ENCODE measurements at places on chromosomes 5 and 9.

DNA sequence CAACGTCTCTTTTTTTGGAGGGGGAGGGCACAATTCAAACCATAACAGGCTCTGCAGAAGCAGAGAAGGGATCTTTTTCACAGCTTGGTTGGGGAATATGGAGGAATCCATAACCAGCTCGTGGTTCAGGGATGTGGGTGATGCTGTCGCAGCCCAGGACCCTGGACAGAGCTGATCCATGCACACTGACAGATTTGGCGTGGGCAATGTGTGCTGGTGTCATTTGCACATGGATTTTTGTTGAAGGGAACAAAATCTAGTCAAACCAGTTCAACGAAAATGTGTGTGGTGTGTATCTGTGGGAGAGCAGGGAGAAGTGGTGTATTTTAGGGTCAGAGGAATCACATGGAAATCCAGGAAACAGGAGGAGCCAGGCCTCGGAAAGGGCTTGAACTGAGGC lies 4.2 kb downstream of the DOCK2 start:
- no peaks in the 10 kb centered on the region for H3K36me3 ChIP-seq
- H3K4me1 ChIP-seq: no peaks in the 10 kb centered on the region
- no peak for DNase-seq
- H3K27ac ChIP-seq: no peak overlapping the region
- H3K4me3 ChIP-seq: no peak overlapping the region

- H3K36me3 ChIP-seq: no peaks in the 10 kb centered on the region
- H3K27me3 ChIP-seq: no peaks in the 10 kb centered on the region
- no peak for DNase-seq
- H3K27ac ChIP-seq: no peak overlapping the region
- no peaks in the 10 kb centered on the region for H3K4me1 ChIP-seq
Observed at GRCh38 chr5:29982457-29982856, 1211.0 kb upstream of the CDH6 start.

- no peak overlapping the region for H3K27ac ChIP-seq
- H3K4me3 ChIP-seq: no peak overlapping the region
- H3K36me3 ChIP-seq: no peaks in the 10 kb centered on the region
- DNase-seq: no peak
Observed at GRCh38 chr9:103649086-103649485, 445.0 kb upstream of the SMC2 start.

DNA sequence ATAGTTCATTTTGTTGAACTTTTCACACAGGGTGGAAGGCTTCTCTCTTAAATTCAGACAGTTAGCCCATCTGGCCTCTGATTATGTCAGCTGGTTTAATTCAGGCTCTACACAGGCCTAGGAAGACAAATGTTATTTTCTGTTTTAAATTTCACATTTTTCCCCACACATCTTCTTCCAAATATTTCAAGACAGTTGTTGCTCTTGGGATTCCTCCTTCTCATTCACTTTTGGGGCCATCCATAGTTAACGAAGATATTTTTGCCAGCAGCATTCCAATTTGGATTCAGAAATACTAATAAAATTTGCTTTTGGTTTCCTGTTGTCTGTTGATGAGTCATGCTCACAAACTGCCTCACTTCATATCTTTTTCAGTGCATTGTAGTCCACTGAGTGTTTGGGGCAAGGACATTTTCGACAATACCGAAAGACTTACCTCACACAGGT lies 475.4 kb downstream of the DMAC1 start:
- no peak overlapping the region for H3K4me3 ChIP-seq
- H3K27ac ChIP-seq: no peak overlapping the region
- no peaks in the 10 kb centered on the region for H3K4me1 ChIP-seq
- no peaks in the 10 kb centered on the region for H3K27me3 ChIP-seq

DNA sequence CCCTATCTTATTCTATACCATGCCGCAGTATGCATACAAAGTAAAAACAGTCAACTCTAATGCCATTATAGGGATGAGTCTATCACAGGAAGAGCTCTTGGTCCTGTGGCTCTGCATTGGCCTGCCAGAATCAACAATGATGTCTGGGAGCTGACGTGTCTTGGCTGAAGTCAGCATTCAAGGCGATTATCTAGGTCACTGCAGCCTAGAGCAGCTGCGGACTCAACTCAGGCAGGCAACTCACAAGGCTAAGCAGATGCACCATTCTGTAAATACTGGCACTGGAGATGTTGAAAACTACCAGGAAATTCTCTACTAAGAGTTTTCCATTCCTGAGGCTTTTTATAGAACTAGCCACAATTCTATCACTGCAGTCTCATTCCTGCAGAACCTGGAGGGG lies 13.3 kb downstream of the SPATA9 start:
- H3K27ac ChIP-seq: no peak overlapping the region
- H3K4me3 ChIP-seq: no peak overlapping the region
- H3K36me3 ChIP-seq: no peaks in the 10 kb centered on the region
- peaks cover 3% of the 10 kb centered on the region for H3K4me1 ChIP-seq
- no peaks in the 10 kb centered on the region for H3K27me3 ChIP-seq

GRCh38 chr5:35122819-35123218 lies 75.1 kb upstream of the AGXT2 start:
- DNase-seq: no peak
- no peaks in the 10 kb centered on the region for H3K4me1 ChIP-seq
- H3K27ac ChIP-seq: no peak overlapping the region
- no peaks in the 10 kb centered on the region for H3K36me3 ChIP-seq
- no peaks in the 10 kb centered on the region for H3K27me3 ChIP-seq

- no peak overlapping the region for H3K4me3 ChIP-seq
Observed at GRCh38 chr5:56763182-56763581, 52.2 kb upstream of the MAP3K1 start.

- no peak for DNase-seq
- no peak overlapping the region for H3K4me3 ChIP-seq
- no peaks in the 10 kb centered on the region for H3K4me1 ChIP-seq
Observed at GRCh38 chr9:136983656-136984314, 992 bp downstream of the LCNL1 start.

- H3K27ac ChIP-seq: no peak overlapping the region
- no peaks in the 10 kb centered on the region for H3K27me3 ChIP-seq
- no peak overlapping the region for H3K4me3 ChIP-seq
- DNase-seq: no peak
- H3K4me1 ChIP-seq: no peaks in the 10 kb centered on the region
- no peaks in the 10 kb centered on the region for H3K36me3 ChIP-seq
Observed at GRCh38 chr9:135349212-135350002, 130.2 kb upstream of the PPP1R26 start.

DNA sequence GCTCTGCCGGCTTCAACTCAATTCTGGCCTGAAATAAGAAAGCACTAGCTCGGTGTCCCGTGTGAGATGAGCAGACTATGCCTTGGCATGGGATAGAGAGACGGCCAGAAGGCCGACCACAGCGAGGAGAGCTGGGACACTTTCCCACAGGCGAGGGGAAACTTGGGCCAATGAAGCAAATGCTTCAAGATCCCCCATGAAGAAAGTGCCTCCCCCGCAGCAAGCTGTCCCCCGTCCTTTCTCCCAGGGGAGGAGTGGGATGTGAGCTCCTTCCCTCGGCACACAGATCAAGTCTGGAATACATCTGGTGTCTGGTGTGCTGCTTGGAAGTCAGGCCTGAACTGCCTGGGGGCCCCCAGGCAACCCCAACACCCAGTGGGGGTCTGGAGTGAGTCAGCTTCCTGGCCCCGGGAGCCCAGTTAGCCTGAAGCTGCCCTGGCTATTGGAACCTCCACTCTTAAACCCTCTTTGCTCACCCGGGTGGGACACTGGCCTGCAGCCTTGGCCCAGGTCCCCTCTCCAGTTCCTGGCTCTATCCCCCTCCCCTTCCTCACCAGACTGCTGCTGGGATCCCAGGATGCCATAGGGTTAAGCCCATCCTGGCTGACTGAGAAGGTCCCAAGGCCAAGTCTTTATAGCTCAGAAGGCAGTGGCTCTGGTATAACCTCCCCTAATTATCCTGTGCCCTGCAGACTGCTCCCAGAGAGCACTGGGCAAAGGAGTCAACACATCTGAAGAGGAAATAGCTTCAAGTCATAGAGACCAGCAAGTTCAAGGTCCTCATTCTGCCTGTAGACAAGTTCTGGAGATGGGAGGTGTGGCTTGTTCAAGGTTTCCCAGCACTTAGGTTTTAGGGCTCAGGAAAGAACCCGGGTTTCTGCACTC lies 205.3 kb downstream of the TTLL11 start:
- DNase-seq: no peak
- H3K27me3 ChIP-seq: no peaks in the 10 kb centered on the region
- peaks cover 5% of the 10 kb centered on the region for H3K4me1 ChIP-seq
- H3K36me3 ChIP-seq: no peaks in the 10 kb centered on the region

DNA sequence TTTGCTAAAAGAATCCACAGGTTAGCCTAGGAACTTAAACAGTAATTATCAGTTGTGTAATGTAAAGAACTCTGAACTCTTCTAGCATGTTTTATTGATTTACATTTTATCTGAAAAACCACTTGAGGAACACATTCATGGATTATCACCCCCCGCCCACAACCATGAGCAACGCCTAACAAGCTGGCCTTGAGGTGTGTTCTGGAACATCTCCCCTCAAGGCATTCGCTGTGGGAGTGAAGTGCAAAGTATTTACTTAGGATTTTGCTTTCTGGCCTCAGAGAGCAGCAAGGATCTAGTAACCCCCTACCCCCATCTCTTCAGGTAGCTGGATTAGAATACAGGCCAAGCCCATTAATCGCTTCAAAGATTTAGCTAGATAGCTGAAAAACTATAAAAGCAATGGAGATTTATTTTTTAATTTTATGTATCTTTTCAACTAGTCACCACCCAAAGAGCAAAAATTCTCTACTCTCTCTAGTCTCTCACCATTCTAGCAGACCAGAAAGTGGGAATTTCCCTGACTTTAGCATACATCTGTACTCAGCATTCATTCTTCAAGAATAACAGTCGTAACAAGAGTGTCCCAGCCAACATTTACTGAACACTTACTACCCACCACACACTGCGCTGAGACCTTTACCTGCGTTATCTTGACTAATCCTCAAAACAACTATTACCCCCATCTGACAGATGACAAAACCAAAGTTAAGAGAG lies 37.2 kb downstream of the DDX31 start:
- no peaks in the 10 kb centered on the region for H3K27me3 ChIP-seq
- peaks cover 35% of the 10 kb centered on the region for H3K36me3 ChIP-seq
- DNase-seq: no peak
- no peaks in the 10 kb centered on the region for H3K4me1 ChIP-seq
- no peak overlapping the region for H3K27ac ChIP-seq

GRCh38 chr5:108259306-108259705 lies 122.6 kb downstream of the FBXL17 start:
- no peaks in the 10 kb centered on the region for H3K36me3 ChIP-seq
- peaks cover 21% of the 10 kb centered on the region for H3K4me1 ChIP-seq
- H3K27me3 ChIP-seq: no peaks in the 10 kb centered on the region
- H3K27ac ChIP-seq: no peak overlapping the region
- no peak for DNase-seq
- H3K4me3 ChIP-seq: no peak overlapping the region

DNA sequence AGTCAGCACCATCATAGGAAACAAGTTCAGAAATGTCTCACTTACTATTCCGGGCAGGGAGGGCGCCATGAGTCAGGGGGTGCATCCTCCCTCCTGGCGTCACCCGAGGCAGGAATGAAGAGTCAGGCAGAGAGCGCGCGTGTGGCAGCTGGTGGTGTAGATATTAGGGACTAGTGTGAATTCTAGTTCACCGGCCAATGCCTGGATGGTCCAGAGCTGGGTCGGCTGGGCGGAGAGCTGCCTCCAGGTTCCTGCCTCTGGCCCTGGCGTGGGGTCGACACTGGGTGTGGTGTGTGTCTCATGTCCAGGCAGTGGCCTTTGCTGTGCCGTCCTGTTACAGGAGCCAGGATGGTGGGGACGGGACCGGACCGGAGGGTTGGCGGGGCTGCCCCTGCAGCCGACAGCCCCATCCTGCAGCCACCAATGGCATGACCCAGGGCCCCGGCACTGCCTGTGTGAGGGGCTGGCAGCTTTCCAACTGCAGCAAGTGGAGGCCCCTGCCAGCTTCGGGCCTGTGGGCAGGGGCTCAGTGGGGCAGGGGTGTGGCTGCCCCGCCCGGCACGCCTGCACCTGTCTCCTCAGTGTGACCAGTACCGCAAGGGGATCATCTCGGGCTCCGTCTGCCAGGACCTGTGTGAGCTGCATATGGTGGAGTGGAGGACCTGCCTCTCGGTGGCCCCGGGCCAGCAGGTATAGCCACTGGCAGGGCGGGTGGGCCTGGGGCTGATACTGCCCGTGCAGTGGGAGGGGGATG lies 9.1 kb downstream of the DIPK1B start:
- H3K4me3 ChIP-seq: no peak overlapping the region
- peaks cover 21% of the 10 kb centered on the region for H3K36me3 ChIP-seq
- no peaks in the 10 kb centered on the region for H3K4me1 ChIP-seq

Measured in thoracic aorta (tissue), 2 donors.